PC-3 (cell line): ENCODE measurements at places on chromosomes 12 and 14. TPM values are rescaled to one million over a fixed set of nuclear protein-coding genes. Genes with fewer than 3 reads are reported as not detected.

Gene CEBPE
- not detected in 2 replicates for total RNA-seq

Gene SERPINA3
- total RNA-seq, result not detected in 2 replicates

Gene SPPL3
- total RNA-seq, result 18.8 and 20.3 TPM in 2 replicates

Gene CCDC177
- not detected in 2 replicates for total RNA-seq

DNA sequence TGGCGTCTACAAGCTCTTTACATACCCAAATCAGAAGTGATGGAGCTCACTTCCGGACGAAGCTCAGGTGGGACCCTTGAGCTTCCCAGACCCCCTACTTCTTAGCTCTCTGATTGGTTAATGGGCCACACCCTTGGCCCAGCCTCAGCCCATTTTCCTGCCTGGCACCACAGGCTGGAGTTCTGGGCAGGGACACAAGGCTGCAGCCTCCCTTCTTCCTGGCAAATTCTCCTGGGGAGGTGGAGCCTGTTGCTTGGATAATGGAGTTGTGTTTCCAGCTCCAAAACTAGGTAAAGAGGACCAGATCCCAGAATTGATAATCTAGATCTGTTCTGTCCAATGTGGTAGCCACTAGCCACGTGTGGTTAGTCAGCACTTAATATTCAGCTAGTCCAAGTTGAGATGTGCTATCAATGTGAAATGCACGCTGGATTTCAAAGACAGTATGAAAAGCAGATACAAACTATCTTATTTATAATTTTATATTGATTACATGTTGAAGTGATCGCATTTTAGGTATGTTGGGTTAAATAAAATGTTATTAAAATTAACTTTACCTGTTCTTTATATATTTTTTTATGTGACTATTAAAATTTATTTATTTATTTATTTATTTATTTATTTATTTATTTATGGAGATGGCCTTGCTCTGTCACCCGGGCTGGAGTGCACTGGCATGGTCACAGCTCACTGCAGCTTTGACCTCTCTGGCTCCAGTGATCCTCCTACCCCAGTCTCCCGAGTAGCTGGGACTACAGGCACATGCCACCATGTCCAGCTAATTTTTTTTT lies 12.6 kb upstream of the FAIM2 start:
- no peak for DNase-seq

Gene IFNG-AS1
- total RNA-seq, result not detected in 2 replicates

Gene ADCY6
- total RNA-seq, result 19.0 and 24.4 TPM in 2 replicates

Gene CISTR
- total RNA-seq, result not detected in 2 replicates

GRCh38 chr14:33070475-33070874 lies 131.8 kb downstream of the NPAS3 start:
- DNase-seq, result no peak

- DNase-seq, result no peak
These were observed 10.4 kb upstream of the ACVR1B start for GRCh38 chr12:51941011-51941581.

DNA sequence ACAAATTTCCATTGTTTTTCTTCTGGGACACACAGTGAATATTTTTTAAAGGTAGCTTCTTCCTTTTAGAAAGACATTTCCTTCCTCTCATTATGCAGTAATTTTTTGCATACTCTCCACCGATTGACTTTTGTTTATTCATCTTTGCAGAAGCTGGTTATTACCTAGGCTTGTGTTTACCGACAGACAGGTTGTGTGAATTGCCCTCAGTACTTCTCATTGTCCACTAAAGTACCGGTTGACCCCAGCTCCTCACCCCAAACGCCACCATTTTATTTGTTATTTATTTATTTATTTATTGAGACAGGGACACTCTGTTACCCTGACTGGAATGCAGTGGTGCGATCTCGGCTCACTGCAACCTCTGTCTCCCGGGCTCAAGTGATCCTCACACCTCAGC lies 63.4 kb upstream of the MYL2 start:
- no peak for DNase-seq

Gene HOXC6
- 2.8 and 5.3 TPM in 2 replicates for total RNA-seq

DNA sequence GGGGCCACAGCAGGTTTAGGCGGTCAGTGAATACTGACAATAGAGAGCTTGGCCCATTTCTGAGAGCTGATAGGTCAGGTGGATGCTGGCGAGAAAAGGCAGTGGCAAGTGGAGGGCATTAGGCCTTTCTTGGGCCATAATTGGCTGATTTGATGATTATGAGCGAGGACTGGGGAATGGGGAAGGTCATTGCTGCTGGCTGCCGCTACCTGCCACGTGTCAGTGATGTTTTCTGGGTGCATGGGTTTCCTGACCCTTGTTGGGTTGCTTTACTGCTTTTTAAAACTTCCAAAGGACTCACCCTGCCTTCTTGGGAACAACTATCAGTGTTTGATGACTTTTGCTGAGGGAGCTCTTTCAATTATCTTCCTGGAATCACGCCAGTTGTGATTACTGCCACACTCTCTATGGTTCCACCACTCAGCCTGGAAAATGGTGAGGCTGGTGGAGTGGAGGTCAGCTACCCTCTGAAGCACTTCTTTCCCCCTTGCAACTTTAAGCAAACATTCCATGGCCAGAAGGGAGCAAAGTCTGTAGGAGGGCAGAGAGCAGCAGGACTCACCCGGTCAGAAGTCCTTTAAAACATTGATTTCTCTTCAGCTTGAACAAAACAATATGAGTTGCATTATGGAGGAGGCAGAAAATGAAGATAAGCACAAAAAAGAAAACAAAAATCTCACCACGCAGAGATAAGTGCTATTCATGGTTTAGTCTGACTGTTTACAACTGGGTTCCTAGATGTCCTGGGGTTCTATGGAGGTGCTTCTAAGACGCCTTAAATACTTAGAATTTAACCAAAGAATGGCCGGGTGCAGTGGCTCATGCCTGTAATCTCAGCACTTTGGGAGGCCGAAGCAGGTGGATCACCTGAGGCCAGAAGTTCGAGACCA lies 12.1 kb upstream of the SLC10A1 start:
- DNase-seq, result no peak

- DNase-seq, result no peak
These were observed 114.3 kb downstream of the ADCK1 start for GRCh38 chr14:77914073-77914721.

DNA sequence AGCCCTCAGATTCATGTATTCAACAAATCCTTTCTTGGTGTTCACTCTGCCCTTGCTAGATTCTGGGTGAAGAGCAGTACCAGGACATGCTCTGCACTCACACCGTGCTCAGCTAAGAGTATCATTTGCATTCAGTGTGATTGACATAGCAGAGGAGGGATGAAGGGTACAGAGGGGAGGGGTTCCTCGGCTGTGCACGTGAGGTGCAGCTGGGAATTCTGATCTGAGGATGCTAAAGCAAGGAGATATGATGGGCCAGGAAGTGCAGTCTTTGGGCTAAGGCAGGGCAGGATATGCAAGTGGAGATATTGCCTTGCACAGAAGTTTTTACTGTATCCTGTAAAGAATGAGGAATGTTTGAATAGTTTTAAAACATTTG lies 108.6 kb downstream of the FGD4 start:
- no peak for DNase-seq

- DNase-seq, result no peak
These were observed 7.3 kb downstream of the GIT2 start for GRCh38 chr12:109988903-109989302.

- peak; percentile 77 for DNase-seq
These were observed 66.7 kb upstream of the E2F7 start for GRCh38 chr12:77131977-77132490.

GRCh38 chr12:67018105-67018504 lies 251.1 kb upstream of the CAND1 start:
- peak; percentile 27 for DNase-seq

Gene NINJ2
- total RNA-seq, result not detected in 2 replicates

Gene SLC7A7
- total RNA-seq, result not detected in 2 replicates

DNA sequence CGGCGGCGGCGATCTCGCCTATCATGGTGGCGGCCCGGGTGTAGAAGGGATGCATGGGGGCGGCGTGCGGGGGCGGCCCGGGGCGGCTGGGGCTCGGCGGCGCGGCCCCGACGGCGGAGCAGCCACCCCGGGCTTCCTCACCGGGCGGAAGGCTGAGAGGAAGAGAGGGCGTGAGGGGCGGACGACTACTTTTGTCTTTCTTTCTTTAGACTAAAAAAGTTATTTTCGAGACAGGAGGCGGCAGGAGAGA lies 240 bp downstream of the BTG1 start:
- no peak for DNase-seq

Gene POTEG
- 0.12 TPM in 1 of 2 replicates, not detected in the other for total RNA-seq
